ENCODE measurements at places on chromosomes 13 and 19.

DNA sequence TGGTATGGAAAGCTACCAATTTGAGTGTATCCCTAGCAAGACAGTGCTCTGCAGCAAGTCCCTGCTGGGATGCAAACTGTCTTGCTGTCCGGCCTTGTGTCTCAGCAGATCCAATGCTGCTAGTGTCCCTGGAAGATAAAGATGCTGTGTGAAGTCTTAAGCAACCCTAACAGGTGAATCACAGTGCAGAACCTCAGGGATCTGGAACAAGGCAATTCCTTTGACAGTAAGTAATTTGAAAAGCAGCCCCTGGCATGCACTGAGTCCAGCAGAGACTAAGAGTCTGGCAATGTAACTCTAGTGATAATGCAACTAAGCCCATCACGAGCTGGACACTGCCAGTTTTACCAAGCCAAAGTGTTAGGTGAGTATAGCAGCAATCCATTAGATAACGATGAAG is 1.7 kb upstream of the UCHL3 start:
- no peak for DNase-seq

DNA sequence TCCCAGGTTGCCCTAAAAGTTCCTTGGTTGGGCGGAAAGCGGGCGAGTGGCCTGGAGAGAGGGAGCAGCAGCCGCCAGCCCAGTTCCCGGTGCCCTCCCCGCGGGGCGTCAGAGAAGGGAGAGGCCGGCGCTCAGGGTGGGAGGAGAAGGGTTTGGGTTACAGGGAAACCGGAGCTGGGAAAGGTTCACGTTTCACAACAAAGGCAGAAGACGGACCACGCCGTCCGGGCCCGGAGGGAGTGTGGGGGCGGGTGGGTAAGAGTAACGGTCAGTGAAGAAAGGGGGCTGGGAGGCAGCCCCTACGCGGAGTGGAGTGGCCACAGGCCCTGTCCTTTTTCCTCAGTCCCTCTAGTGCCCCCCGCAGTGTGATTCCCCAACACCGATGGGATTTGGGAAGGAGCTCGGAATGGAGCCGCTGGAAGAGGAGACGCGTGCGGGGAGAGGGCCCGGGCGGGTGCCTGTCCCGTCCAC is 1.6 kb downstream of the SIX5 start:
- no peak for DNase-seq

DNA sequence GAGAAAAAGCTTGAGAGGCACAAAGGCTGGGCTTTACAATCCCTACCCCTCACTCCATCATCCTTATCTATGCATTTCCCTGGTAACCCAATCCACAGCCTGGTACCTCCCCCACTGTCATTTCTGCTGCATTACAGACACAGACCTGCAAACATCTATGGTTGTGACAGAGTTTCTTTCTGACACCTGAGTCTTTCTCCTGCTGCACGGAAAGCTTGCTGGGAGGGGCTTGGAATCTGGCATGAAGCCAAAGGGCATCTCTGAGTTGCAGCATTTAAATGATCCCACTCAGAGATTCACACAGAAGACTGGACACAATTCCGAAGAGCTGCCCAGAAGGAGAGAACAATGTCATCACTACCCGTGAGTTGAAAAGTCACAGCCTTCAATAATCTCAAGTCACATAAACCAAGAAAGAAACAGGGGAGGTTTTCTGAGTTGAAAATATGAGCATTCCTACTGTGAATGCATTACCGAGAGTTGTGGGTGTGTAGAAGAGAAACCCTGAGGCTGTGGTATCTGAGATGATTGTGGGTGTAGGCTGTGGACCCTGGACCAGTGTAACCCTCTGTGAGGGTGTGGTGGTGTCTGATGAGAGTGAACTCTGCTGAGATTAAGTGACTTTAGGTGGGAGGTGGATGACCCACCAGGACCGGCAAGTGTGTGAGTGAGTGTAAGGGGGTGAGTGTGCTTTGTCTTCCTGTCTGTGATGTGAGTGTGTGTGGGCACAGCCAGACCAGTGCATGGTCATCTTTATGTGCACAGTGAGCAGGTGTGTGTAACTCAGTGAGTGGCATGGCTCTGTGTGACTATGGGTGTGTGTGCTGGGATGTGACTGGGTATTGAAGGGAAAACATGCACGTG is at the start of gene LGALS14:
Gene LGALS14 (plus strand): TSS at position 301 of the 864 bp plus-strand sequence. CDS start 48 bp downstream, at position 349.
- no peak for DNase-seq

- no peak for DNase-seq
Measured at GRCh38 chr19:48718711-48719231, 754 bp downstream of the MAMSTR start.

GRCh38 chr13:109595471-109595870 is 190.9 kb downstream of the IRS2 start:
- DNase-seq, result no peak

DNA sequence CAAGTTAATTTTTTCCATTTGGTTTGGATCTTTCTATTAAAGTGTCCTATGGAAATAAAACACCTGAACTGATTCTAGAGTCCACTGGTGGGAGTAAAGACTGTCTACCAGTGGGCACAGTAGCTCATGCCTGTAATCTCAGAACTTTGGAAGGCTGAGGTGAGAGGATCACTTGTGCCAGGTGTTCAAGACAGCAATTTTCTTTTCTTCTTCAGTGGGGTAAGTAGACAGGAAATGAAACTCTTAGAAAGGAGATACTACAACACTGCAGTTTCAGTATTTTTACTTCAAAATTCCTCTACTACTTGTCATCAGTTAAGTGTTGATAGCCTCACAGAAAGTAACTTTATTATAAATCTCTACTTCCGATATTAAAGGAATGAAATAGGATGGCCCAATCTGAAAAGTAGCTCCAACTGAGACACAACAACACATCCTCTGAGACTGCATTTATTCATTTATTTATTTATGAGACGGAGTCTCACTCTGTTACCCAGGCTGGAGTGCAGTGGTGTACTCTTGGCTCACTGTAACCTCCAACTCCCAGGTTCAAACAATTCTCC is 26.3 kb downstream of the DNMT1 start:
- no peak for DNase-seq

DNA sequence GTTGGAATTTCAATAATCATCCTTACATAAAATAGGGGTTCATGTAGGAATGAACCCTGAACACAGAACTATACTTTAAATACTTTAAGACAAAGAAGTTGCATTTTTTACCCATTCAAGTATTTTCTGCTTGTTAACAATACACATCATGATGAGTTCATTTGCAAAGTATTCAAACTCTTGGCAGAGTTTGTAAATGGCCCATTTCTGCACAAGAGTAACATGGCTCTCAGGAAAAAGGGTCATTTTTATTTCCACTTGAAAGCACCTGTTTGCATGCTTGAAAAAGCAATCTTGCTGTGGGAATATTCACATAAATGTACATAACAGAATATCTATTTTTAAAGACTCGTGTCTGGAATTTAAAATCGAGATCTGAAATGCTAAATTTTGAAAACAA is 18.1 kb downstream of the ESD start:
- DNase-seq, result no peak

- no peak for DNase-seq
Measured at GRCh38 chr13:105798541-105798940, 736.9 kb downstream of the EFNB2 start.

- no peak for DNase-seq
Measured at GRCh38 chr13:80050252-80050651, 290.7 kb downstream of the SPRY2 start.

- no peak for DNase-seq
Measured at GRCh38 chr13:96248103-96248502, 158.2 kb downstream of the HS6ST3 start.

DNA sequence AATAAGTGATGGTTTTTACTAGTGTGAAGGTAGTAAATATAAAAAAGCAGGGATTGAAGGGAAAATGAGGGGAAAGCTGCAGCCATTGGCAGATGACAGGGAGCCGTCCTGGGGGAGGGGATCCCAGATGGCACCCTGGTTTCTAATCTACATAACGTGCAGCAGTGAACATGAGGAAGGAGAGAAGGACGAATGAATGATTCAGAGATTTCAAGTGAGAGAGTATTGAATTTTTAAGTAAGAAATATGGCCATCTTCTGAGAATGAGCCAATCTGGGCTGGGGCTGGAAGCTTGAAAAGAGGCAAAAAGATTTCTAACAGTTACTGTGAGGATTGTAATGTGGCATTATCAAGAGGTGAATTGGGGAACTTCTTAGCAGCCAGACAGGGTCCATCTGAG is 414.2 kb downstream of the MYO16 start:
- no peak for DNase-seq

DNA sequence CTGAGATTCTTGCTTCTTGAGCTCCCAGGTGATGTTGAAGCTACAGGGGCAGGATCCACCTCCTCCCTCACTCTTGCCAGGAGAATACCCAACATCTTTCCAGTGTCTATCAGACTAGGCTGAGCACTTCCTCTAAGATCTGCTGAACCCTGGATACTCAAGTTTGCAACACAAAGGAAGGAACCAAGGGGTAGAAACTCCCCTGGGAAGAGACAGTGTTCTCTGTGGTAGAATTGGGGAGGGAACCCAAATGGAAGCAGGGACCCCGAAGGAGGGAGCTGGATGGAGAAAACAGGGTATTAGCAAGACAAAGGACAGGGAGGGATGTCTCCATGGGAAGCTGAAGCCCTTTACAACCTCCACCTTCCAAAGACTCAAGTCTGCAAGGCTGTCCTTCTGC is 117.6 kb downstream of the DNAJC15 start:
- DNase-seq, result no peak

DNA sequence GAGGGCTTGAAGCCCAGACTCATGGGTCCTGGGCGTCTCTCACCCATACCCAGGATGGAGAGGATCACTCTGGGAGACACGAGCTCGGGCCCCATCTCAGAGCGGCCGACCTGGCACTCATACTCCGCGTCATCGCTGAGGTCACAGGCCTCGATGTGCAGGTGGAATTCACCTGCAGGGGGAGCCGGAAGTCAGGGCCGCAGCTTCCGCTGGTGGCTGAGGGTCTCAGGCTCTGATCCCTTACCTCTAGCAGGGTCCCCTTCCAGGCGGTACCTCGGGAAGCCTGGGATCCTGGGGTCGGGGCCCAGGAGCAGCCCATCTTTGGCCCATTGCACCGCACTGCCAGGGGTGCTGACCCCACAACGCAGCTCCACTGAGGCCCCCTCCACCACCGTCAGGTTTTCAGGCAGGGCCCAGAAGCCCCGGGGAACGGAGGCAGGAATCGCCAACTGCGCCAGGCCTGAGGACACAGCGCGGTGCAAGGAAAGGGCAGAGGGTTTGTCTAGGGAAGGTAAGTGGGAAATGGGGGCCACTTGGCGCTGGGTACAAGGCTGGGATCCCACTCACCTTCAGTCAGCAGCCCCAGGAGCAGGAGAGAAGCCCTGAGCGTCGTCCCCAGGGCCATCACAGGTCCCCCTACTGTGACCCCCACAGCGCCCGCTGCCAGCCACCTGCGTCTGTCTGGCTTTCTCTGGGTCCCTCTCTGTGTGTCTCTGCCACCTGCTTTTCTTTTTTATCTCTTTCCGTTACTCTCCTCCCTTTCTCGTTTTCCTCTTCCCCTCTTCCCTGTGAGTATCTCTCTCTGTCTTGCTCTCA is 883 bp downstream of the NPHS1 start:
- peak; percentile 19 for DNase-seq

DNA sequence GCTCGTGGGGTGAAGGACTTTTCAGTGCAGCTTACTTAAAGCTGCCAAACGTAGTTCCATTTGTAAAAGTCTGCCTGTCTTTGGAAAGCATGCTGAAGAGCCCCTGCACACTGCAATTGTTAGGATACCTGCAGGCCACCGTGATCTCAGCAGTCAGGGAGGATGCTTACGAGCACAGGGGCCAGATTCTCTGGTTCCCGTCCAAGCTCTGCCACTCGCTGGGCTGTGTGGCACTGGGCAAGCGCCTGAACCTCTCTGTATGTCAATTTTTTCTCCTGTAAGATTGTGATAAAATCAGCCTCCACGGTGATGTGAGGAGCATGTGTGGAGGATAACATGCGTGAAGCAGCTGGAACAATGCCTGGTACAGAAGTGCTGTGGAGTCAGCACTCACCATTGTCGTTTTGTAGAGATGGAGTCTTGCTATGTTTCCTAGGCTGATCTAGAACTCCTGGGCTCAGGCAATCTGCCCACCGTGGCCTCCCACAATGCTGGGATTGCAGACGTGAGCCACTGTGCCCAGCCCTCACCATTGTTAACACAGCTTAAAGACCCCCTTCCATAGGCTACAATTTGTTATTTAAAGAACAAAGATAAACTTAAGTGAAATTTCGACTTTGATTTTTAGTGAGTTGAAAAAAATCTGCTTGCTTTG is 3.5 kb downstream of the ADPRHL1 start:
- DNase-seq, result no peak

- DNase-seq, result no peak
Measured at GRCh38 chr13:62931853-62932252, 1516.2 kb upstream of the PCDH20 start.

GRCh38 chr13:112832811-112833210 is 136.2 kb upstream of the MCF2L start:
- no peak for DNase-seq

DNA sequence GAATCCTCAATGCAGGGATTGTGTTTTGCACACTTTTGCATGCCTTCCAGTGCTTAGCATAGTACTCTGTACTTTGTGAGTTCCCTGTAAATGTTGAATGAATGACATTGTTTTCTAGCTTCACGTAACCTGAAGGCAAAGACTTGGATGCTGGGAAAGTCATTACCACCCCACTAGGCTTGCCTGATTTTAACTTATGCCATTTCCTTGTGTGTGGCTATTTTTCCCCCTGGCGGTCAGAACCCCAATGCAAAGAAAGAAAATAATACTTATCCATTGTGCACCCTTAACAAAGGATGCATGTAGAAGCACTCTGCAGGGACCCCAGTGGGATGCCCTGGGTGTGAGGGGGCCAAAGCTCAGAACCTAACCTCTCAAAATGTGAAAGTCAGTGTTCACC is 1.2 kb upstream of the ENOX1 start:
- no peak for DNase-seq

GRCh38 chr13:105342281-105342820 is 1193.1 kb downstream of the EFNB2 start:
- DNase-seq, result no peak

DNA sequence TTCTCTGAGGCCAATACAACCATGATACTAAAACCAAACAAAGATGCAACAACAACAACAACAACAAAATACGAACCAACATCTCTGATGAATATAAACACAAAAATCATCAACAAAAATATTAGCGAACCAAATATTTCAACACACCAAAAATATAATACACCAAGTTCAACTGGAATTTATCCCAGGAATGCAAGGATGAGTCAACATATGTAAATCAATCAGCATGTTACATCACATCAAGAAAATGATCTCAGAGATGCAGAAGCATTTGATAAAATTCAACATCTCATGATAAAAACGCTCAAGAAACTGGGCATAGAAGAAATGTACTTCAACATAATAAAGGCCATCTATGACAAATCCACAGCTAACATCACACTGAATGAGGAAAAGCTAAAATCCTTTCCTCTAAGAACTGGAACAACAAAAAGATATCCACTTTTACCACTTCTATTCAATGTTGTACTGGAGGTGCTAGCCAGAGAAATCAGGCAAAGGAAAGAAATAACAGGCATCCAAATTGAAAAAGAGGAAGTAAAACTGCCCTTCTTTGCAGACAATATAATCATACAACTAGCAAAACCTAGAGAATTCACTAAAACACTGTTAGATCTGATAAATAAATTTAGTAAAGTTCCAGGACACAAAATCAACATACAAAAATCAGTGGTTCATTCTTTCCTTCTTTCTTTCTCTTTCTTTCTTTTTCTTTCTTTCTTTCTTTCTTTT is 2448.7 kb upstream of the PCDH20 start:
- DNase-seq, result no peak
